ENCODE measurements at places on chromosomes 2 and 18.

GRCh38 chr18:36350839-36351469, 53.4 kb downstream of the FHOD3 start:
- DNase-seq, result no peak

DNA sequence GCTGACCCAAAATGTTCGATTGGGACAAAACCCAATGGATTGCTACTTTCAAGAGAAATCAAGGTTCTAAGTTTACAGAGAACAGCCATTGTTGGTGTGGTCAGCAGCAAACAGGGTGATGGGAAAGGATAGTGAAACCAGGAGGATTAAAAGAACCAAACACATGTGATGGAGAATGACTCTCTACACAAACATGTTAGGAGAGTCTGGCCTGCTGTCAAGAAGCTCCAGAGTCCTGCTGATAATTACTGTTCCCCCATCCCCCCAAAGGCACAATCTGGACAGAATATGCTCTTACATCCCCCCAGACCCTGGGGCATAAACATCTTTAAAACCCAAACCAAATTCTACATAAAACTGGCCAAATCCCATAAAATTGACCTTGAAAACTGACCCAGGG, 32.0 kb upstream of the ACYP2 start:
- DNase-seq, result no peak

DNA sequence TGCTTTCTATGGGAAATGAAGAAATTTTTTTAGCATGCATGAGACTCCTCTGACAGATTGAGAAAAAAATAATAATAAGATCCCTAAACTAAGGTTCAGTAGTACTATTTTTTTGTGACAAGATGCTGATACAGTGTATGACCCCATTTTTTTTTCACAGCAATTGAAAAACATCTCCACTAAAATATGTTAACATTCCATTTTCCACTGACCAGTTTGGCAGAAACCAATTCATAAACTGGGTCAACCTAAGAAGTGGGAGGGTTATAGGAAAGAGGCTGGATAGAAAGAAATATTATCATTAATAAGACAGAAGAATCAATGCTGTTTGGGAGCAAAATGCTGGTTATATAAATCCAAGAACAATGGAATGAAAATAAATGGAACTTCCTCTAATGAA, 182.7 kb downstream of the ANTXR1 start:
- no peak for DNase-seq

GRCh38 chr2:72205504-72205881, 57.8 kb upstream of the CYP26B1 start:
- no peak for DNase-seq

GRCh38 chr18:47166294-47166693, 9.9 kb downstream of the IER3IP1 start:
- no peak for DNase-seq

- DNase-seq, result no peak
Observed at GRCh38 chr2:124091721-124092120, 66.6 kb downstream of the CNTNAP5 start.

DNA sequence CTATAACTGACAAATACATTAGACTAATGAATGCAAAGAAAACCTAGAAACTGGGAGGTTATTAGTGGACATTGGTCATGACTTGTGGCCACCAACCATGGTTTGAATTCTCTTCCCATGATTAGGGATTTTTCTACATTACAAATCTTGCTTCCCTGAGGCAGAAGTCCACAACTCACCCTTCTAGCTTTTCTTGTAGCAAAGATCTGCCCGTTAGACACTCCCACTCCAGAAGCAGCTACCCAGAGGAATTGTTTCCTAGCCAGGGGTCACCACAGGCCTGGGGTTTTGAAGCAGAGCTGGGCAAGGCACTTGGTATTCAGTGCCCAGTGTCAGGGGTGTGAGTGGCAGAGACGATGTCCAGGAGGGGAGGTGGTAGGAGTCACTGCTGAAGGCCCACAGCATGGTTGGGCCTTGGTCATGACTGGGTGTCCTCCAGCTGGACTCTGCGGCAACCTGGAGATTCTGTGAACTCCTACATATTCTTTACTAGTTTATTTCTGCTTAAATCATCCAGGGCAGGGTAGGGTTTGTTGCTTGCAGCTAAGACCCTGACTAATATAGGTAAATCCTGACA, 54.9 kb downstream of the ACTR2 start:
- no peak for DNase-seq

GRCh38 chr2:16298866-16299265, 358.5 kb downstream of the MYCN start:
- DNase-seq, result no peak

DNA sequence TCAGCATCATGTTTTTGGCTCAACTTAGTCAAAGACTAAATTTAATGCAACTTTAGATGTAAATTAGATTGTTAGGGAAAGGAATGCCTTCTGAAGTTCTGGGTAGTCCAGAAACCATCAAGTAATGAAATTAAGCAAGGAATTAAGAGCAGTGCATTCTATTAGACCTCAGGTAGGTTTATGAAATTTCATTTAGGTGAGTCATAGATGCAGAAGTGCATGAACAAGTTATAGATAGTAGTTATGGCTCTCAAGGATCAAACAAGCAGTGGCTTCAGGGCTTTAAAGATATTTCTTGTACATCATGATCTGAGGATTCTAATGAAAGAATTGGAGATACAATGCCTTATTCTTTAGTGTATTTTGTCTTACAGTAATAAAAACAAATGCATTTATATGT, 25.4 kb upstream of the SPOPL start:
- DNase-seq, result no peak

- DNase-seq, result no peak
Observed at GRCh38 chr18:45243340-45244110, 371.8 kb upstream of the SLC14A2 start.

DNA sequence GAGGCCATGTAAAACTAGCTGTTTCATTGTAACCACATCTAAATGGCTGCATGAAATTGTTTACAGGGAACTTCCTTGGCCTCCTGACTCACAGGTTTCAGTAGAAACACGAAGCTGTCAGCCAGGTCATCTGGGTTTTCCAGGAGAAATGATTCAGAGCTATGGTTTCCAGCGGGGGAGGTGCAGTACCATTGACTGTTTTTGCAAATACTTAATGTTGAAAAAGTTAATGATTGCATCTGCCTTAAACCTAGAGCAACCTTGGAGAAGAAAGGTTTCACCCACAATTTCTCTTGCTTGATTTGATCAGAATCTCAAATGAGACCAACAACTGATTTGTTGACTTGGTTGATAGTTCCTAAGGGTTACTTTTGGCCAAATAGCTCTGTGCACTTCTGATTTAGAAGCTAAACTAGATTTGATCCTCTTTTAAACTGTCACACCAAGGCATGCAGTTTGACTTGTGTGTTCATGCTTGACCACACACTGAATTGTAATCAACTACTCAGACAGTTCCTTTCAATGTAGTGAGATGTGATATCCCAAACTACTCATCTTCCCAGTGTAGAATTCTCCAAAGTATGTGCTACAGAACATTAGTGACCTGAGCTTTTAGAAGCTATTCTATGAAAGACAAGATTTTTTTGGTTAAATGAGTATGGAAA, 193.5 kb upstream of the CHST9 start:
- no peak for DNase-seq

GRCh38 chr2:44715671-44716081, 225.8 kb upstream of the SIX3 start:
- DNase-seq, result no peak

DNA sequence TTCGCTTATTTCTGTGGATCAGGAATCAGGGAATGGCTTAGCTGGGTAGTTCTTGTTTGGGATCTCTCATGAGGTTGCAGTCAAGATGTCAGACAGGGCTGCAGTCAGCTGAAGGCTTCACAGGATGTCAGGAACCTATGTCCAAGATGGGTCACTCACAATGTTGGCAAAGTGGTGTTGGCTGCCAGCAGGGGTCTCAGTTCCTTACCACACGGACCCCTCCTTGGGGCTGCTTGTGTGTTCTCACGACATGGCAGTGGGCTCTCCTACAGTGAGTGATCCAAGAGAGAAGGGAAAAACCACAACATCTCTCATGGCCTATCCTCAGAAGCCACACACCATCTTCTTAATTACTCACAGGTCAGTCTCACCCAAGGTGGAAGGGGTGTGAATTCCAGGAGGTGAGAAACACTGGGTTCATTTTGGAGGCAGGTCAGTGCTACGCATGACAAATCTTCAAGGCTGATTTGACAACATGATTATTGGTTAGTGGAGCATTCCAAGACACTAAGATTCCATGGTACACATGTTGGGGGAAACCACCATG, 1.3 kb upstream of the ANTXR1 start:
- no peak for DNase-seq

- DNase-seq, result no peak
Observed at GRCh38 chr18:76389716-76390115, 105.3 kb downstream of the ZNF516 start.

DNA sequence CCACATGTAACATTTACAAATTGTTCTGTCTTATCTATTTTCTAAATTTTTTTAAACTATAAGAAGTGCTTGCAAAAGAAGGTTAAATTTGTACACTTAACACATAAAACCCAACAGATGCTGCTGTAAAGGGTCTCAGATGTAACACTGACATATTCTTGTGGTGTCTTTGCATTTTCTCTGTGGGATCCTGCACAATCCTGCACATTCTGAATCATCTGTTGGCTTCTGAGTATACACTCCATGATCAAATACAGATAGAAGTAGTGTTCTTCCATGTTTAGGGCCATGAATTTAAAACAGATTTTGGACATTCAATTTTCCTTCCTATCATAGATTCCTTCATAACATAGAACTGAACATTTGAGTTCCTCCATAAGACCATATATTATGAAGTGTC, 89.0 kb downstream of the SPRED2 start:
- no peak for DNase-seq

GRCh38 chr2:128737546-128737826, 418.8 kb upstream of the HS6ST1 start:
- no peak for DNase-seq

DNA sequence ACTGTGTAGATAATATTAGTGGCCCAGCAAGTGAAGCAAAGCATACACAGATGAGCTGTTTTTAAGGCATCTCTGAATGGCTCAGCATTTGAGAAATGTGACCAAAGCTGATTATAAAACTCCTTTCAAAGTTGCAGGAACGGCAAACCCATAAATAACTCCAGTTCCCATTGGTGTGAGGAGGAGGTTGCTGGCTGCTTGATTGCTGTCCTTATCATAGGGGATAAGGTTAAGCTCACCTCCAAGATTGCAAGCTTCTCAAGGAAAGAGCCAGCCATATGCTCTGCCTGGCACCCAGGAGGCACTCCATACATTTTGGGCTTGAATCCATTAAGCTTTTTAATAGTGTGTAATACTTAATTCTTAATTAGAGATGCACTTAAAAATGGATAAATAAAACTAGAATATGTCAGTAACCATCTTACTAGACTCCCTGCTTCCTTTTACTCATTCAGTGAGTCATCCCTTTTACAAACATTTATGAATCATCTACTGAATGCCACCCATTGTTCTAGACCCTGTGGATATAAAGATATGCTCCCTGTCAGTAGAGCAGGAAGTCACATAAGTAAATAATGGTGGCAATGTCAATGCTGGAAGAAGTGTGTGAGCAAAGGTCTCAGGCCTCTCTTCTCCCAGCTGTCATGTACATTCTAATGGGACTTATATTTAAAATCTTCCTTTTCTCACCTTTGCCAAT, 99.3 kb downstream of the SPATS2L start:
- no peak for DNase-seq

DNA sequence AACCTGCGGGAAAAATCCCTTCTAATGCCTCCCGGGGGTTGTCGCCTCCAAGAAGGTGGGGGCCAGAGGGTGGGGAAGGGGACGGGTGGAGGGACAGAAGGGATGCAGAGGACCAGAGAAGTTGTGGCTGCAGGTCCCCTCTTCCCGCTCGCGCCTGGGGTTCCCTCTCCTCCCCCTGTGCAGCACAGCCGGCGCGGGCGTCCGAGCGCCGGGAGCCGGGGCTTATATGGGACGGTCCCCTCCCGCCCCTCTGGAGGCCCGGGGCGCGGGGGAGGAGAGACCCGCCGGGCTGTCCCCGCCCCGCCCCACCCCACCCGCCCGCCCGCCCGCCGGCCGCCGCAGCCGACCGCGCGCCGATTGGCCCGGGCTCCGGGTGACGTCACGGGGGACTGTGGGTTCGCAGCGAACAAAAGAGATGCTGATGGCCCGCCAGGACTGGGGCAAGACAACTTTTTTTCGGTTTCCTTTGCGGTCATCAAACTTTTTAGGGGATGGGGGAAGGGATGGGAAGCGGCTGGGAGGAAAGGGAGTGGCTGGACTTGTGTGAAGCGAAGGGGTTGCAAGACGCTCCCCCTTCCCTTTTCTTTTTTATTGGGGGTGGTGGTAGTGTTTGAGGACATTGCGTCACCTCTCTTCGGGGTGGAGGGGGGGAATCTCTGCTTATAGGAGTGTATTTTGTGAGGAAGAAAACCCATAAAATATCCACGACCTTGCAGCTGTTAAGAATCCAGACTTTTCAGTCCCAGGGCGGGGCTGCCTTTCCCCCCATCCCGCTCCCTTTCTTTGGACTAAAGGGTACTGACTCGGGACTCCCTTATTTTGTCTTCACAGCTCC, at the start of gene FN1:
Gene FN1 (minus strand): TSS at position 199 of the 835 bp plus-strand sequence. CDS start 266 bp downstream, outside the sequence.
- peak; percentile 90 for DNase-seq

- DNase-seq, result no peak
Observed at GRCh38 chr2:175431101-175431946, 249.8 kb upstream of the ATP5MC3 start.

- DNase-seq, result no peak
Observed at GRCh38 chr2:166614503-166614902, 120.5 kb upstream of the SCN7A start.

GRCh38 chr18:56221195-56222065, 417.0 kb downstream of the TXNL1 start:
- no peak for DNase-seq

DNA sequence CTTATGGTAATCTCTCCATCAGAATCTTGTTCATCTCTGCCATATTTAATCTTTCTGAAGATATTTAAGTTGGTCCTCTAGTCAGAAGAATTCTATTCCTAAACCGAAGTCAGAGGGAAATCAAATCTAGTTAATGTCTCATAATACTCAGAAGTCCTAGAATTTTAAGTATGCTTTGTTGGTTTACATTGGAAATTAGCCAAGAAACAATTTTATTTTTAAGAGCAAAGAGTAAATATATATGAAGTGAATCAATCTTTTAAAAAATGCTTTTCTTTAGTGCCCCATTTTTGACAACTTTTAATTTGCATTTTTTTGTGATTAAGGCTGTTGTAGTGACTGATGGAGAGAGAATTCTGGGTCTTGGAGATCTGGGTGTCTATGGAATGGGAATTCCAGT, 38.1 kb downstream of the ME2 start:
- no peak for DNase-seq
